Keratinocyte (primary cell): ENCODE measurements at places on chromosomes 5 and 9.

DNA sequence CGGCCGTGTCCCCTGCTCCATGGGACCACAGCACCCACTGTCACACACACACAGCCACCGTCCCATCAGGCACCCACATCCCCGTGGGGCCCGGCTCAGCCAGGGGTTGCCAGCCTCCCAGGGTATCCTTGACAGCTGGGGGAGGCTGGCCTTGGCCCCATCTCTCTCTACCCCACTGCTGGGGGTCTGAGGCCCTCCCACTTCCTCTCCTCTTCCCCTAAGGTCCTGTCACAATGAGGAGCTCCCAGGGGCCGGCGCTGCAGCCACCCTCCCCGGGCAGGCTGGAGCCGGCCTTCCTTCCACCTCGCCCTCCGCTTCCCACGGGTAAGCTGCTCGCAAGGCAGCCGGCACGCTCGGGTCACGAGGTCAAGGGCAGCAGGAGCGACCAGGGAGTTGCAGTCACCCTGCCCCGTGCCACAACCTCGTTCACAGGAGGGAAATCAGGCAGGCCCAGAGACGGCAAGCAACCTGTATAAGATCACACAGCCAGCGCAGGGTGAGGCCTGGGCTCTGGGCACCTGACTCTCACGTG lies 38.6 kb upstream of the NOTCH1 start:
- DNase-seq = no peak

- DNase-seq = no peak
Observed at GRCh38 chr5:110618941-110619340, 107.5 kb downstream of the TMEM232 start.

DNA sequence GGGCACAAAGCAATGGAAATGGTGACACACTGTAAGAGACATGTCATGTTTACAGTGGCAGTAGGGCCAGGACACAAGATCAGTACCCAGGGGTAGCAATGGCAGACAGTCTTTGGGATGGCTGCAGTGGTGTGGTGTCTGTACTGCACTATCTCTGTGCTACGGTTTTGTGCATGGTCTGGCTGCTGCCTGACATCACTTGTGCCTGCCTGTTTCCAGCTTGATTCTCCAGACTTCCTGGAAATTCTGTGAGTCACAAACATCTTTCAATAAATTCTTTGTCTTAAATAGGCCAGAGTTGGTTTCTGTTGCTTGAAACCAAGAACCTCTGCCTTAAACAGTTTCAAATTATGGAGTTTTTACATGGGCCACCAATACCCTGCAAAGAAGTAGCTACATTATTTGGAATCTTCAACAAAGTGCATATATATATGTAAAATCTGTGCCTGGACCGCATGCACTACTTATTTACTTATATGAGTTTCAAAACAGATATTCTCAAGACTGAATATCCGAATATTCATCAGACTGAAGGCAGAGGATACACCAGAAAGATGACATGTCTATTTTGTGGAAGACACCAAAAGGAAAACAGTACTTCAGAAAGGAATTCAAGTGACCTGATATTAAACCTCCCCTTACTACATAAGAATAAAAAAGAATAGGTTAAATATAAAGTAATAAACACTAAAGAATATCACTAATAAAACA lies 188.1 kb downstream of the RFX3 start:
- DNase-seq = no peak

GRCh38 chr5:37807621-37808301 lies 32.1 kb downstream of the GDNF start:
- DNase-seq = no peak

DNA sequence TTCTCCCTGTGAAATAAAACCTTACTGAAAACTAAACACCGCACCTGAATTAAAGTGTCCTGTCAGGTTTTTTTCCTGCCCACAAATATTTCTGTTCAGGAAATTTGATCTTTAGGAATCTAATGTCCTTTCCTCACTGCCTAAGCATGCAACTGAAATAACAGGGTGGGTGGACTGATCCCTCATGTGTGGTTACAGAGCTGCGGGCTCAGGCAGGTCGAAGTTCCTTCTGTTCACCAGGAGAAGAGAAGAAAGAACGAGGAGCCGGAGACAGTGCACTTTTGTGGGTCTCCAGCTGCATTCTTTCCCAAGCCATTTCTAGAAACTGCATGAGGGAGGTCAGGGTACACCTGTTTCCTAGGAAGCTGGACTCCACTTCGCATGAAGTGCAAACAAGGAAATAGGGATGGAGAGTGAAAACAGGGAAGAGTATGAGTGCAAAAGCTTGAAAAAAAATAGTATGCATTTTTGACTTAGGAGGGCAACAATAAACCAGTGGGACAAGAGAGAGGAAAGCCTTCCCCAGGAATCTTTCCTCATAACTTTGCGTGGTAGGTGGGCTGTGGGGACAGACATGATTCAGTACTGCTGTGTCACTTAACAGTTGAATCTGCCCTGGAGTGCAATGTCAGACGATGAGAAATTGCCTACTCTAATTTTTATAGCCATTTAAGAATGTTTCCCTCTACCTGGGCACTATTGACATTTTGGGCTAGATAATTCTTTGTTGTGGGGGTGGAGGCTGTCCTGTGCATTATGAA lies 60.3 kb downstream of the GCNT1 start:
- DNase-seq = no peak
